ENCODE measurements at places on chromosomes 6 and 20.

DNA sequence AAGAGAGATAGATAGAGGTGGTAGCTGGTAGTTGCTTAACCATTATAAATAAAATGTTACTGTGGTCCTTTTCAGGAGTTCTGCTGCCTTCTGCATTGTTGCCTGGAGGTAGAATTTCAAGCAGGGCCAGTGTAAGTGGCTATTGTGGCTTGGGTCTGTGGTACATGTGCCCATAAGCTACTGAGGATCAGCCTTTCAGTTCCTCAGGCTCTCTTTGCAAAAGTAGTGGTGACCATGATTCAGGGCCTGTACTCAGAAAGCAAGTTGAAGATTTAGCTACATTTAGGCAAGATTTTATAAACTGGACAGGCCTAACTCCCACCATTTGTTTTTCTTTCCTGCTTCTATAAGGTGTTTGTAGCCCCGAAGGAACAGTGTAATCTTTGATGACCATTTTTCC lies 199.0 kb downstream of the PDE7B start:
- DNase-seq, result no peak

DNA sequence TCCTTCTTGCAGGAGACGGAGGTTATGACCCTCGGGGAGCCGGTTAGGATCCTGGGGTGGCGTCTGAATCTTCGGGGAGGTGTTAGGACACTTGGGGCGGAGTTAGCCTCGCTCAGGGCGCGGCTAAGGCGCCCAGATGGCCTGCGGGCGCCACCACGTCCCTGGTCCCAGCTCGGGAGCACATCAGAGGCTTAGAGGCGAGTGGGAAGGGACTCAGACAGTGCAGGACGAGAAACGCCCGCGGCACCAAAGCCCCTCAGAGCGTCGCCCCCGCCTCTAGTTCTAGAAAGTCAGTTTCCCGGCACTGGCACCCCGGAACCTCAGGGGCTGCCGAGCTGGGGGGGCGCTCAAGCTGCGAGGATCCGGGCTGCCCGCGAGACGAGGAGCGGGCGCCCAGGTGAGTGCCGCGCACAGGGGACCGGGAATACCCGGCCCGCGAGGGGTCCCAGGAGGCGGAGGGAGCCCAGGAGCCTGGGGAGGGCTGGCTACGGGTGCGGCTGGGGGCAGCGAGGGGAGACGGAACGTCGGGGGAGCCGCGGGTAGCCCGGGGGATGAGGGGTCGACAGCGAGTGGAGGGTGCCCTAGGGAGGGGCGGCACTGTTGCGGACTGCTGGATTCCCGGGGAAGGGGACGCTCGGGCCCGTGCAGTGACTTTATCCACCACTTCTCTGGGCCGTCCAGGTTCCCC lies at the start of gene HCK:
Gene HCK, plus strand, starts transcription at position 153 of the 688 bp plus-strand sequence.
- peak; percentile 35 for DNase-seq

- no peak for DNase-seq
Observed at GRCh38 chr20:5221061-5221430, 94.2 kb downstream of the CDS2 start.

DNA sequence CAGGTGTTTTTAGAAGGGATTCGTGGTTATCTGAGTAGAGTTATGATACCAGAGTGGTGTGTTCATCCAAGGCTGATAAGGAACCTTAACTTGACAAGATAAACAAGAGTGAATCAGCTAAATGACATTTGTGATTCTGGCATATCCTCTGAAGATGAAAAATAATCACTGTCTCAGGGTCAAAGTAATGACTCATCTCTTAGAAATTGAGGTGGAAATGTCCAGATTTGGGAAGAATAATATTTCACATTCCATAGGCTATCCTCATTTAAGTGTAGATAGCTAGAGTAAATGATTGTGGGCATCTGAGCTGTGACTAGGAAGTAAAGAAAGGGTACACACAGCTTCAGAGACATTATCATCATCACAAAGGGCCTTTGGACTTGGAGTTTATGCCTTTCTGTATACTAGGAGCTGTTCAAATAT lies 255.7 kb downstream of the GJA1 start:
- no peak for DNase-seq

- DNase-seq, result peak; percentile 37
Observed at GRCh38 chr20:50041246-50041873, 58.6 kb downstream of the SNAI1 start.

DNA sequence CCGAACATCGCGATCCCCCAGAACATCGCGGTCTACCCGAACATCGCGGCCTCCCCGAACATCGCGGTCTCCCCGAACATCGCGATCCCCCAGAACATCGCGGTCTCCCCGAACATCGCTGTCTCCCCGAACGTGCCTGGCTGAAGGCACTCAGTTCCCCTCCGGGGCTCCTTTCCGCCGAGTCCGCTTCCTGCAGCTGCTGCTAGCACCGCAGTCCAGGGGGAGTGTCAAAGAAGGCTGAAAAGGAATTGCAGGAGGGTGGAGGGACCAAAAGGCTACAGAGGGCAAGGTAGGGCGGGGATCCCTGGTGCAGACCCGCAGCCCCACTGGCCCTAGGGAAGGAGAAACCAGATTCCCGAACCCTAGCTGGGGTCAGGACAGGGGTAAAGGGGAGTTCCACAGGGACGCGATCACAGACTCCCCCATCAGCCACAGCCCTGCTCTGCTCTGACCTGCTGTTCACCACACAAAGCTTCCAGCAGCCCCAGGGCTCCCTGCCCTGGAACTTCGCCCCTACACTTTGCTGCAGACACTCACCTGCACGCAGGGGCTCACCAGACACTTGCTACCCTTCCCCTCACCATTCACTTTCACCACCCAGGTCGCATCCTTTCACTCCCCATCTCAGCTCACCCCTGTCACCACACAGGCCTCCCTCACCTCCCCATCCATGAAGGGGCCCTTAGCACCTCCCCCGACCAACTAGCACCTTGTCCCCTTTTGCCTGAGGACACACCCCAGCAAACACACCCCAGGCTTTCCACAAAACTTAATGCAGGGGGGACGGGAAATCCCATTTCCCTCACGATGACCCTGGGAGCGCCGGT lies 1.7 kb downstream of the ULBP1 start:
- DNase-seq, result peak; percentile 43

DNA sequence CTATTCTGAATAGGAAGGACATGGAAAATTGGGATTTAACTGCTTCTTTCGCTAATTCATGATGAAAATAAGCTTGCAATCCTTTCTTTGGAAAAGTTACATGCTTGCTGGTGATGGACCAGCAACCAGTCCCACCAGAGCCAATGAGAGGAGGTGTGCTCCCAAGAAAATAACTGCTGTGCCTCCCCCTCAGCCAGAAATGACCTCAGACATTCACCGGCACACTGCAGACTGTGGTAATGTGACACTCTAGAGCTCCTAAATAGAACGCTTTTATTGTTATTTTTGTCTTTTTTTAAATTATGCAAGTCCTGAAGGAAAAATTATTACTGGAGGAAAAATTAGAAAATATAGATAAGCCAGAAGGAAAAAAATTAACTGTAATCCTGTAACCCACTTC lies 2.6 kb downstream of the PYGB start:
- DNase-seq, result no peak

DNA sequence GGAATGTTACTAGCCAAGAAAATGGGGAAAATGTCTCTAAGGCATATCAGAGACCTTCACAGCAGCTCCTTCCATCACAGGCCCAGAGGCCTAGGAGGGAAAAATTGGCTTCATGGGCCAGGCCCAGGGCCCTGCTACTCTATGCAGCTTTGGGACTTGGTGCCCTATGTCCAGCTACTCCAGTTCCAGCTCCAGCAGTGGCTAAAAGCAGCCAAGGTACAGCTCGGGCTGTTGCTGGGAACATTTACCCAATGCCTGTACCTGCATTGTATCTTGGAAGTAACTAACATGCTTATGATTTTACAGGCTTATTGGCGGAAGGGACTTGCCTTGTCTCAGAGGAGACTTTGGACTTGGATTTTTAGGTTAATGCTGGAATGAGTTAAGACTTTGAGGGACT lies 390.6 kb downstream of the GRIK2 start:
- DNase-seq, result no peak

GRCh38 chr6:37432916-37433656 lies at the start of gene CMTR1:
Gene CMTR1, plus strand, starts transcription at chr6:37433221. Its CDS starts 2,409 bp downstream, at chr6:37435630.
- DNase-seq, result peak; percentile 98

- DNase-seq, result no peak
Observed at GRCh38 chr20:62708591-62709536, at the start of gene NTSR1. Gene NTSR1, plus strand, starts transcription at chr20:62708836. Its CDS starts 372 bp downstream, at chr20:62709208.

DNA sequence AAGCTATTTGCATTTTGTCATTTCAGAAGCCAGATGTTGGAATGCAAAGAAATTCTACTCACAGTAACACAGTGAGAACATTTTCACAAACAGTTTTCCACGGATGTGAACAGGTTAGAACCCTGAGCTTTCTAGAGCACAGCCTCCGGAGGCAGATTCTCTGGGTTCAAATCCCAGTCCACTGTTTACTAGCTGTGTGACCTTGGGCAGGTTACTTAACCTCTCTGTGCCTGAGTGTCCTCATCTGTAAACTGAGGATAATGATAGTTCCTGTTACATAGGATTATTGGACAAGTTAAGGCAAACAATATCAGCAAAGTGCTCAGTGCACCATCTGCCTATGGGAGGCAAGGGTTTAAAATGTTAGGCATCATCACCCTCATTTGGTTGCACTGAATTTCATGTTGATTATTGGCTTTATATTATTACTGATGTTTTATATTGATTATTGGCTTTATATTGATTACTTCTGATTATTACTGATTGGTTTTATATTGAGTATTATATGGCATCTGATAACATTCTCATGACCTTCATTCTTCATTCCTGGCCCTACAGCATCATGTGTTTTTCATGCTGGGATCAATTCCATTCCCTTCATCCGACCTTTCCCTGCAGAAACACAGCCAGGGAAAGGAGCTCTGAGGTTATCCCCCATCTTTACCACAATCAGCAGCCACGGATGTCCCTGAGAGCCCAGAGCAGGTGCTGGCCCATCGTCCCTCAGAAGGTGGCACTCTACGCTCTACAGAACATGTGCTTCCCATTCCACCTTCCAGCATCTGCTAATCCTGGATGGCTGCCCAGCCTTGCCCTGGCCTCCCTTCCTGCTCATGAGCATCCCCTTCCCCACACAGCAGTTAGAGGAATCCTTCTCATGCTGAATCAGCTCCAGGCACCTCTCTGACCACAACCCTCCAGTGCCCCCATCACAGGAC lies 283.1 kb downstream of the PREX1 start:
- no peak for DNase-seq

DNA sequence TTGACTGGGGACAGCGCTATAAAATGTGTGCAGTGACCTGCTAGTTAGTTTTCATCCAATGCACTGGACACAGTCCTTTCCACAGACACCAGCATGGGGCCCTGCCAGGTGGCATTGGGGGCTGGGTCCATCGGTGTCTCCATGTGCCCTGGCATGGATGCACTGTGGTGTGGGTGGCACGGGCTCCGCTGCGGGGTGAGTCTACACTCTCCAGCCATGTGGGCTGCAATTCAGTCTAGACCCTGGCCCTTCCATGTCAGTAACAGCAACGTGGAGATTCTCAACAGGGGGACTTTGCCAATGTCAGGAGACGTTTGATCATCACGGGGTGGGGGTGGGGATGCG lies 100.0 kb downstream of the RAMACL start:
- DNase-seq, result no peak

GRCh38 chr6:121540210-121540609 lies 104.8 kb downstream of the GJA1 start:
- no peak for DNase-seq

GRCh38 chr20:61321481-61321880 lies 69.4 kb downstream of the CDH4 start:
- DNase-seq, result no peak

DNA sequence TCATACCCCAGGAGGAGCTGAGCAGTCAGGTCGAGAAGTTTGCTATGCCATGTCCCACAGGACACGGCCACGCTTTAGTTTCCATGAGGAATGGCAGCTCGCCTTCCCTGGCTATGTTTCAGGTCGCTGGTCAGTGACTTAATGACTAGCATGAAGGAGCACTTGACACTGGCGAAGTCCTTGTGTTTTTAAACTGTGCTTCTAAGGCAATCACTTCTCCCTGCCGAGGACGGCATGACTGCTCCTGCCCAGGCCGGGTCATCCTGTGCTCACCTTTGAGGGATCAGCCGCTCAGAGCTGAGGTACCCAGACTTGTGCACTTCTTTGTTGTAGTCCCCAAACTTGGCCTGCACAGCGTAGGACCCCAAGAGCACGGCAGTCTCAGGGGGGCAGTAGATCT lies 34.1 kb downstream of the EZR start:
- no peak for DNase-seq

DNA sequence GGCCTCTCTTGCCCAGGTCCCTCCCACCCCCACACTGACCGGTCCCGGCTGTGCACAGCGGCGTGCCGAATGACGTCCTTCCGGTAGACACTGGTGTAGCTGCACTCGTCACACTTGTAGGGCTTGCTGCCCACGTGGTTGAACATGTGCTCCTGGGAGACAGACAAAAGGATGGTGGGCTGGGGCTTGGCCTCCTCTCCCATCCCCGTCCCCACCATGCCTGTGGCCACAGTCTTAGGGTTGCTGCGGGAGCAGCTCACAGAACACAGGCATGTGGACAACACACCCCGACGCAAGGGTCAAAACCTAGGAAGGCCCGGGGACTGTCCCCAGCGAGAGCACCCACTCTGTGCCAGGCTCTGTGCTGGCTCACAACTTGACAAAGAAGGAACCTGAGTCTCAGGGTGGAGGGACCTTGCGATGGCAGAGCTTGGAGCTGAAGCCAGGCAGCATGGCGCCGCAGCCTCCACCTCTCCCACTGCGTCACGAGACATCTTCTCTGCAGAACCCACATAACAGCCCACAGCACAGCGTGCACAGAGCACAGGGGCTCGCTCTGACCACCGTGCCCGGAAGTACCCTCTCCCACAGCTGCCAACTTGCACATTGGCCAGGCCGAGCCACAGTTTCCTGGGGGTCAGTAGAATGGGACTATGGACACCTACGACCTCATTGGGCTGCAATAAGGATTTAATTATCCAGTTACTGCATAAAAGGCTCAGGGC lies 9.8 kb downstream of the ZNF335 start:
- DNase-seq, result no peak

DNA sequence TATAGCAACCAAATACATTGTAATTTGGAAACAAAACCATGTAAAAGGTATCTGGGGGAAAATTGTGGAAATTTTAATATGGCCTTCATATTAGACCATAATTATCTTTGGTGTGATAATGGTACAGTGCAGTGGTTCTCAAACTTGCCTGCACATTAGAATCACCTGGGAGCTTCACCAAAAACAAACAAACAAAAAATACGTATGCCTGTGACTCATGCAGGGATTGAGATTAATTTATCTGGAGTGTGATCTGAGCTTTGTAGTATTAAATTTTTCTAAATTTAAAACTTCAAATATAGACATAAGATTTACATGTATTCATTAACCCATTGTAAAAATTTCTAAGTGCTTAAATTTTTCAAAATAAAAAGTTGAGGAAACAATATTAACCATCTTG lies 31.5 kb downstream of the ARHGAP18 start:
- no peak for DNase-seq

GRCh38 chr6:155303361-155303870 lies 10.9 kb downstream of the TFB1M start:
- DNase-seq, result no peak

- DNase-seq, result no peak
Observed at GRCh38 chr6:37540390-37540789, 40.7 kb upstream of the CCDC167 start.
